ENCODE measurements at places on chromosomes 2 and 18.

DNA sequence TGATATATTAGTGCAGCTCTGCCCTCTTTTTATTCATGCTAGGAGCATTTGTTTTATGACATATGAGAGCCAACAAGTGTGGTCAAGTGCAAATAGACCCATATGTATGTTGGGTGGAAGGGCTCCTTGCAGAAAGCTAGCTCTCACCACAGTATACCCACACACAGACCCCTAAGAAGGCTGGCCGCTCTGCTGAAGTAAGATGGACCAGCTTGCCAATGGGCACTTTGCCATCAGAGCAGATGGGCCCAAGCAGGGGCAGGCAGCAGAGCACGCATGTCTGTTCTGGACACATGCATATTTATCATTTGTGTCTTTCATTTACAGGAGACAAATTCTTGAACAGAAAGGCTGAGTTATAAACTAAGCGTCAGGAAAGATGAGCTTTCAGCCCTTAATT lies 187.5 kb upstream of the DTNA start:
- no peak for DNase-seq

- peak; percentile 52 for DNase-seq
Measured at GRCh38 chr2:234496835-234497593, at the start of gene ARL4C. ARL4C (minus strand) TSS chr2:234497081; CDS start chr2:234496586, 495 bp downstream.

DNA sequence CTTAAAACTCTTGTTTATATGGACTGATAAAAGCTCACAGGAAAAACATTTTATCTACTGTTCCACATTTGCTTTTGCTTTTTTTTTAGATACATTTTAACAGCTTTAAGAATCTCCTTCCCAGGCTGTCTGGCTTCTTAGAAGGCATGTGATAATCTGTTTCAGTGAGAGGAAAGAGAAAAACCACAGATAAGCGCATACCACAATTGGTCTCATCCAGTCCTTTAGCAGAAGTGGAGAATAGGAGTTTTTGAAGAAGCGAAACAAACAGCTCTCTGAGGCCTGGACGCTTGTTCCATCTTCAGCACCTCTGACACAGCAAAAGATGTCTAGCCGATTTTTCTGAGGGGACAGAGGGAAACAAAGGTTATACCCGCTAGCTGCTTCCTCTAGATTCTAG lies 37.6 kb downstream of the RMC1 start:
- no peak for DNase-seq

- DNase-seq: peak; percentile 14
Measured at GRCh38 chr18:68735483-68736343, 20.8 kb upstream of the TMX3 start.

DNA sequence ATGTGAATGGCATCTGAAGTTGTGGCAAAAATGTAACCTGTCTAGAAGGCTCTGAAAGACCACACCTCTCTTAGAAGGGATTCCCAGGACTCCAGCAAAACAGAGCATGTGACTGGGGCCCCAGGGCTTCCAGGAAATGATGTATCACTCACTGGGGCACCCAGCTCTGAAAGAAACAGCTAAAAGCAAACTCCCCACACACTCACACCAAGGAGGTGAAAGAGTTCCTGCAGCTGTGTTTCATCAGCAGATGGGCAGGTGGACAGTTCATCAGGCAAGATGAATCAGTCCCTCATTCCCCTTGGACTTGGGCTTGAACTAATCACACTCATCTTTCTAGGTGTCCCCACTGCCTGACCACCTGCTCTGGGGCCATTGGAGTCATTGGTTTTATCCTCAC lies 76.2 kb downstream of the CCBE1 start:
- no peak for DNase-seq

All from DMS153 (cell line).